Activated naive CD4-positive, alpha-beta T cell treated with anti-CD3 and anti-CD28 coated beads for 36 hours (primary cell): ENCODE measurements at places on chromosomes 6 and 20. TPM values are rescaled to one million over a fixed set of nuclear protein-coding genes. Genes with fewer than 3 reads are reported as not detected.

The PHACTR1 gene
- total RNA-seq: not detected

The PPP1R3G gene
- not detected for total RNA-seq

The PROKR2 gene
- total RNA-seq: not detected

The TREM2 gene
- not detected for total RNA-seq

The GGTLC1 gene
- not detected for total RNA-seq

The SIRPD gene
- total RNA-seq: not detected

The TTLL9 gene
- not detected for total RNA-seq

The LY6G6F gene
- not detected for total RNA-seq

The SCUBE3 gene
- not detected for total RNA-seq

The ITCH gene
- 40.0 TPM for total RNA-seq

The APOM gene
- 3.7 TPM for total RNA-seq

The FAM110A gene
- 16.2 TPM for total RNA-seq

The SCAF8 gene
- 27.2 TPM for total RNA-seq

The HLA-DRB5 gene
- 0.33 TPM for total RNA-seq

DNA sequence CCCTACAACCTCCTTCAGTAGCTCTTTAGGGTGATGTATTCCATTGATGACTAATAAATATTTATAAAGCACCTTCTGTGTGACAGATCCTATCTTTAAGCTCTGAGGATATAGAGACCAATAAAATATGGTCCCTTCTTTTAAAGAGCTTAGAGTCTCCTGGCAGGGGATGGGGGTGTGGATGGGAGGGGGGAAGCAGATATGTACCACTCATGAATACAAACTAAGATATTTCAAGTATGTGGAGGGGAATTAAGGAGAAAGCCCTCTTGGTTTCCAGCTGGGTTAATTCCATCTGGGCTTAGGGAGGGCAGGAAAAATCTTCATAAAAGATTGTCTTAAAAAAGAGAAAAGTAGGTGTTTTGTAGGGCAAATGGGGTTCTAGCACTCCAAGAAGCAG lies 21.6 kb upstream of the FBXO9 start:
- no peak for DNase-seq

- DNase-seq: no peak
These were observed 215.1 kb downstream of the PHACTR1 start for GRCh38 chr6:12931639-12932038.

GRCh38 chr6:149140910-149141290 lies 176.6 kb upstream of the TAB2 start:
- DNase-seq: no peak

DNA sequence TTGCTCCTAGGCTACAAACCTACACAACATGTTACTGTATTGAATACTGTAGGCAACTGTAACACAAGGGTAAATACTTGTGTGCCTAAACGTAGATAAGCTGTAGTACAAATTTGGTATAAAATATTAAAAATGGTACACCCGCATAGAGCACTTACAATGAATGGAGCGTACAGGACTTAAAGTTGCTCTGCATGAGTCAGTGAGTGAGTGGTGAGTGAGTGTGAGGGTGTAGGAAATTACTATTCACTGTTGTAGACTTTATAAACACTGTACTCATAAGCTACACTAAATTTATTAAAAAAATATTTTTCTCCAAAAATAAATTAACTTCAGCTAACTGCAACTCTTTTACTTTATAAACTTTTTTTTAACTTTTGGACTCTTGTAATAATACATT lies 391.6 kb downstream of the ADGRB3 start:
- no peak for DNase-seq

- no peak for DNase-seq
These were observed 2.7 kb downstream of the DEFB112 start for GRCh38 chr6:50047026-50047425.

GRCh38 chr6:133903855-133904254 lies 14.9 kb downstream of the TCF21 start:
- DNase-seq: no peak

- DNase-seq: no peak
These were observed 365.2 kb upstream of the JARID2 start for GRCh38 chr6:14880677-14881076.

- no peak for DNase-seq
These were observed 1090.0 kb downstream of the EPHA7 start for GRCh38 chr6:92329208-92329847.

- no peak for DNase-seq
These were observed 49.0 kb upstream of the ANKEF1 start for GRCh38 chr20:9985773-9986172.

DNA sequence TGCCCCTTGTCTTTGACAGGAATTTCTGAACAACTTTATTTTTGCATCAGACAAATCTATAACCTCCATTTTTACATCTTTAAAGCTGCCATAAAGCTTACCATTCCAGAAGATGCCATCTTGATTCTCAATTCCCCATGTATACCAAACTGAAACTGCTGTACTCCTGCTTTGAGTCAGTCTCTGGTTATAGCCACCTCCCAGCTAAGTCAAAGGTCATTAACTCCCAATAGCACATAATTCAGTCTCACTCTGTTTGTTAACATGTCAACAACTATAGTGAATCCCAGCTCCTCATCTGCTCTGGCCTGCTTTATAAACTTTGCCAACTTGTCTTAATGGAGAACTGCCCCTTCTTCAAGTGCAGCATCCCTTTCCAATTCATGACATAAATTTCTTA lies 343.6 kb downstream of the FRK start:
- no peak for DNase-seq

DNA sequence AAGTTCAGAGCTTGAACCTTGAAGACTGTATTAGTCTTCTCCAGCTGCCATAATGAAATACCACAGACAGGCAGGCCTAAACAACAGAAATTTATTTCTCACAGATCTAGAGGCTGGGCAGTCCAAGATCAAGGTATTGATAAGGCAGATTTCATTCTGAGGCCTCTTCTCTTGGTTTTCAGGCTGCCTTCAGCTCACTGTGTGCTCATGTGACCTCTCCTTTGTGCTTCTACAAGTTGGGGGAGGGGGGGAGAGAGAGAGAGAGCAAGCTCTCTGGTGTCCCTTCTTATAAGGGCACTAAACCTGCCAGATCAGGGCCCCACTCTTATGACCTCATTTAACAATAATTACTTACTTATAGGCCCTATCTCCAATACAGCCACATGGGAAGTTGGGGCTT lies 102.6 kb upstream of the RSPO3 start:
- DNase-seq: no peak

- peak; percentile 65 for DNase-seq
These were observed 878 bp upstream of the PNRC1 start for GRCh38 chr6:89079511-89080234.

- no peak for DNase-seq
These were observed 18.5 kb downstream of the SDC4 start for GRCh38 chr20:45329497-45330319.

DNA sequence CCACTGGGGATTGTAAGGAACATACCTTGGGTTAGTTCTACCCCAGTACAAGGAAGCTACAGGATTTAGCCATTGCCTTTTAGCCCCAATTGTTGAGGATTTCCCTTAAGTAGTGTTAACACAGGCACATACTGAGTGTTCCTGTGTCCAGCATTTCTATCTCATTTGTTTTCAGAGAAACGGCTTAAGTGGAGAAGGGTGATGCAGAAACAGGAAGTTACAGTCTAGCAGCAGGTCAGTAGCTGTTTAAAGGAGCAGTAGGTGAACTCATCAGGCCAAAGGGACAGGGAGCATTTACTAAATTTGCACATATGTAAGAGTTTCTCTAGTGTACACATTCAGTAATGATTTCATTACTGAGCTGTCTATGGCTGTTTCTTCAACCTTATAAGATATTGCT lies 644.2 kb upstream of the GJE1 start:
- no peak for DNase-seq

DNA sequence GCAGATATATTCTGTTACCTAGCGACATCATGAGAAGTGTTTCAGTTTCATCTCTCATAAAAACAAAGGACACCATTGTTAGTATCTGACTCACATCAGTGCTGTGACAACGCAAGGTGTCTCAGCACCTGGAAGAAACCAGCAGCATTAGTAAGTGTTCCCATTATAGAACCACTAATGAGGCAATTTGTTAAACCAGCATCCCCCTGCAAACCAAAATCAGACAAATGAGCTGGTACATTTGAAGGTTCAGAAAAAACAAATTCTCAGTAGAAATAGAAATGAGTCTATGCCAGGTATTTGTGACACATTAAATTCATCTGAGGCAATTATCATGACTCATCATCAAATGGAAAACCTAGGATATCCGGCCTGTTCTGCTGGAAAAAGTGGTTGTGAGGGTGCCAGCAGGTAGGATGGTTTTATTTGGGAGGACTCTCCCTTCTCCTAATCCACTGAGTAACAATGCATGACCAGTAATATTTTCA lies 151.7 kb downstream of the TMEM200A start:
- peak; percentile 57 for DNase-seq

- no peak for DNase-seq
These were observed 3.9 kb upstream of the TEAD3 start for GRCh38 chr6:35500782-35501181.

GRCh38 chr6:105601541-105602236 lies 198.8 kb upstream of the PREP start:
- DNase-seq: peak; percentile 40

GRCh38 chr6:53793318-53794136 lies 1.3 kb upstream of the LRRC1 start:
- peak; percentile 57 for DNase-seq

GRCh38 chr6:169589293-169589692 lies 112.5 kb downstream of the WDR27 start:
- peak; percentile 58 for DNase-seq

DNA sequence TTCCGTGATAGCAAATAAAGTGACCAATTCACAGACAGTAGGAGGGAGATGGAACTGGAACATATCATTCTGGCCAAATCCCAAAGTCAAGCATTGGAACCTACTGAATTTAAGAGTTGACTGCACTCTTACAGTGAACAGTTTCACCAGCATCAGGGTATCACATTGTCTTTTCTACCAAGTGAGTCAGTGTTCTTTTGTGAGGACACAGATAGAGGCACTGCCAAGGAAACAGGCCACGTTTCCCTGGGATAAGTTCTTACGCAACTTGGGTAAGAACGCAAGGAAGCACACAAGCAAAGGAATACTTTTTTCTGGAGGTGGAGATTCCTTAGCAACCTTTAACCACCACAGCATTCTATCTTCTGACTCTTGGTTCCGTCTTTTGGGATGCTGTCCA lies 28.6 kb upstream of the ENPP5 start:
- DNase-seq: no peak

GRCh38 chr6:54899442-54899841 lies 52.9 kb downstream of the FAM83B start:
- no peak for DNase-seq

DNA sequence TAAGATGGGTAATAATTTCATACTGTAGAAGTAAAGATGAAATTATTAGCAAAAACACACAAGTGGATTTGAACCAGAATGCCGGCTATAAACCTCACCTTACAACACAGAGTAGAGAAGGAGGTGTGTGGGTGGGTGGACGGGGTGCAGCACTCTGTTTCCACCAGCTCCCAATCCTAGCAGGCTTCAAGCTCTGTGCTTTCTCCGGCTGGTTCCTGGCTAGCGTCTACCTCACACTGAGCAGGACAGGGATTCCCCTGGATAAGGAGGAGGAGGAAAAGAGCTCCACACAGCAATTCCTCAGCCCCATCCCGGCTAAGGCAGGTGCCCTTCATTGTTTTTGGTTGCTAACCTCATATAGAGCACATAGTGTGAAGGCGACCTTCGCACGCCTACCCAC lies 453.3 kb downstream of the C6orf118 start:
- no peak for DNase-seq

DNA sequence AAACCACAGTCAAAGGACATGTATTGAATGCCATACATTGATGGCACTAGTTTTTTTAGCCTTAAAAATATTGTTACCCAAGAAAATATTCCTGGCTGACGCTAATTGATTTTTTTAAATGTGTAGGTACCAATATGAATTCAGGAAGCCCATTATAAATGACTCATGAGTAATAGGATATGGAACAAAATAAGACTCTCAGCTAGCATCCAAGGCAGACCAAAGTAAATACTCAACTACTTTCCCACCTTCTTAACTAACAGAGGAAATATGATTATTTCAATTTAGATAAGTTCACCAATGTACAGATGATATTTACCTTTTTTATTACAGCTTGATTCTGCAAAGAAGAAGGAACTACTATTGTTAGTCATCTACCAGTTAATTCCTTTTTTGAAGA lies 43.2 kb upstream of the TXNDC5 start:
- no peak for DNase-seq

- DNase-seq: no peak
These were observed 987.0 kb downstream of the HACE1 start for GRCh38 chr6:103872678-103873077.

- no peak for DNase-seq
These were observed 21.9 kb upstream of the CSE1L start for GRCh38 chr20:49024220-49024619.

DNA sequence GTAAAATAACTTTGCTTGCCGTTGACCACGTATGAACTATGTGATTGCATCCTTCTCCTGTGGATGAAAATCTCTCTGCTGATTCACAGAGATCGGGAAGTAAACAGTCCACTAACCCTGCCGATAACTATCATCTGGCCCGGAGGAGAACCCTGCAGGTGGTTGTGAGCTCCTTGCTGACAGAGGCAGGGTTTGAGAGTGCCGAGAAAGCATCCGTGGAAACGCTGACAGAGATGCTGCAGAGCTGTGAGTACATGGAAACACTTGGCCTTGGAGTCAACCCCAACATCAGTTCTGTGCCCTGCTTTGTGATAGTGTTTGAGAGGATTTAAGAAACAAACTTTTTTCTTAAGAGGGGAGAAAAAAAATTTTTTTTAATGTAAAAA lies 937 bp downstream of the TAF8 start:
- DNase-seq: peak; percentile 12

- no peak for DNase-seq
These were observed 240.4 kb downstream of the PHACTR1 start for GRCh38 chr6:12956991-12957320.

DNA sequence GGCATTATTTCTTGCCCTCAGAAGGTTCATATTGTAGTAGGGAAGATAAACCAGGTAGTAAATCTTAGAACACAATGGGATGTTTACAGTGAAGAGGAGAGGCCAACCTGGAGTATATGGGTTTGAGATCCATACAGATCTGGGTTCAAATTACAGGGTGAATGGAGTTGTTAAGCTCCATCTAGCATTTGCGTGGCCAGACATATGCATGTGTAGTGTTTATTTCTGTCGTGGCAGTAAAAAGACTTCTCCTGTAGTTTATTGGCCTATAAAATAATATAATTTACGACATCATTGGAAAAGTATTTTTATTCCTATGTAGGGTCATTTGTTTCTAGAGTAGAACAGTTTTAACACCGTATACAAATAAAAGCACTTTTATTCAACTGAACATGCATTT lies 25.2 kb upstream of the TULP4 start:
- DNase-seq: no peak

DNA sequence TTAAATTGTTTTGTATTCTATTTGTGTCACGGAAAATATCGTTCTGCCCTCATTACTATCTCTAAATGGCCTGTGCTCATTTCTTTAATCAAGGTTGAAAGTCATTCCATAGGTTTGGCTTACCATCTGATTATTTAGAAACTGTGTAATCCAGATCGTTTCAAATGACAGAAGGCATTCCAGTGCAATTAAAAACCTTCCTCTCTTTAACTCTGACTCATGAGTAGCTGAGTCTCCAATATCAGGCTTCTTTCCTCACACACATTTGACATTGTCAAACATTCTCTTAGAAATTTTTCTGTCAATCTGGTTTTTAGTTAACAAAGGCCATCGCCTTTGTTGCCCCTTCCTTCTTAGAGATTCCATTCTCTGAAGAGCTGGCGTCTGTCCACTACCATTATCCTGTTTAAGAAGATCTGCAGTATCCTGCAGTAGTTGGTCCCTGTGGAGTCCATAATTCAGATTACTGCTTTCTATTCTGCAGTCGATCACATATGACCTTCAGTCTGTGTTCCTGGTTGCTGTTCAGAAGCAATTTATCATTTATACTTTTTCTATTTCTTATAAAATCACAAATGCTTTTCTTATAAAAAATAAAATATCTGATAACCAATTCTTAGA lies 3.9 kb upstream of the TRDN start:
- no peak for DNase-seq
